ENCODE measurements at places on chromosomes 11 and 22. TPM values are rescaled to one million over a fixed set of nuclear protein-coding genes. Genes with fewer than 3 reads are reported as not detected.

NPAS4 gene
- total RNA-seq, result not detected

KCNJ1 gene
- not detected for total RNA-seq

NELL1 gene
- total RNA-seq, result not detected

C11orf86 gene
- not detected for total RNA-seq

DNA sequence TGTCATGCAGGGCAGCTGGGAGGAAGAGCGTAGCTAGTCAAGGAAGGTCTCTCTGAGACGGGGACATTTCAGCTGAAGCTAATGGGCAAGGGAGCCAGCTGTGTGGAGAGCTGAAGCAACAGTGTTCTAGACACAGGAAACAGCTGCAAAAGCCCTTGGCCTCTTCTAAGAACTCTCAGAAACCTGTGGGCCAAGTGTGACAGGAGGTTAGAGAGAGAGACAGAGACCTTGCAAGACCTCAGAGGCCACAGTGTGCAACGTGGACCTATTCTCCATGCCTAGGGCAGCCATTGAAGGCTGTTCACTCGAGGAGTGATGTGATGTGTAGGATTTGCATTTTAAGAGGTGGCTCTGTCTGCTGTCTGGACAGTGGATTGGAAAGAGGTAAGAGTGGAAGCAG, 48.7 kb upstream of the TNRC6B start:
- DNase-seq, result no peak

DNA sequence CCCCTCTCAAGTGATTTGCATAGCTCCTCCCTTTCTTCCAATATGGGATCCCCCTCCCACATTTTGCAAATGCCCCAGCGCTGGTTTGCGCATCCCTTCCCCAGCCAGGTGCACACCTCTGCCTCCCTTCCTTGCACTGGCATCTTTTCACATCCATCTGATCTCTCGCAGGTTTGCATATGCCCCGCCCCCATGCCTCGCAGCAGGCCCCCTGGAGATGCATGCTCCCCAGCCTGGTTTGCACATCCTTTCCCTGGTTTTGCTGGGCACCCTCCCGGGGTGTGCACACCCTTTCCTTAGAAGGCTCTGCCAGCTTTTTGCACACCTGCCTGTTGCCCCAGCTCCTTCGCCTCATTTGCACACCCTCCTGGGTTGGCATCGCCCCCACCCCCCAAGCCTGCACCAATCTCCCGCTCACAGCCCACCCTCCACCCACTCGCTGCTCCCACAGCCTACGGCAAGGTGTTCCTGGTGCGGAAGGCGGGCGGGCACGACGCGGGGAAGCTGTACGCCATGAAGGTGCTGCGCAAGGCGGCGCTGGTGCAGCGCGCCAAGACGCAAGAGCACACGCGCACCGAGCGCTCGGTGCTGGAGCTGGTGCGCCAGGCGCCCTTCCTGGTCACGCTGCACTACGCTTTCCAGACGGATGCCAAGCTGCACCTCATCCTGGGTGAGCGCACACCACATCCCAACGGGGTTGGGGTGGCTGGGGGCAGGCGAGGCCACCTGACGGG, 917 bp downstream of the RPS6KA4 start:
- no peak for DNase-seq

- no peak for DNase-seq
Measured at GRCh38 chr11:117978991-117979390, 7.2 kb upstream of the IL10RA start.

GRCh38 chr22:30806391-30806861, 111.8 kb downstream of the OSBP2 start:
- peak; percentile 85 for DNase-seq

- no peak for DNase-seq
Measured at GRCh38 chr11:106581399-106581798, 436.9 kb downstream of the GUCY1A2 start.

DNA sequence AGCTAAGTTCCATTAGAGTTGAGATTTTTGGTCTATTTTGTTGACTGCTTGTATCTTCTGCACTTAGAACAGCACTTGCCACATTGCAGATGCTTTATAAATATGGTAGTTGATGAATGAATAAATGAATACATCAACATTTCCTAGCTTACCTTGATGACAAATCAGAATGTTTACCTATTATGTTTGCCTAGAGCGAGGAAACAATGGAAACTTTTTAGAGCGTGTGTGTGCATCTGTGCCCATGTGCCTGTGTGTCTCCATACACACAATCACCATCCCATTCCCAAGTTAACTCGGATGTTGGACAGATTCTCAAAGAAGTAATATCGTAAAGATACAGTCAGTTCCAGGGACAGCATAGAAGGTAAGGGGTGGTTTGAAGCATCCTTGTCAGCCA, 139.1 kb downstream of the DBX1 start:
- peak; percentile 81 for DNase-seq

DNA sequence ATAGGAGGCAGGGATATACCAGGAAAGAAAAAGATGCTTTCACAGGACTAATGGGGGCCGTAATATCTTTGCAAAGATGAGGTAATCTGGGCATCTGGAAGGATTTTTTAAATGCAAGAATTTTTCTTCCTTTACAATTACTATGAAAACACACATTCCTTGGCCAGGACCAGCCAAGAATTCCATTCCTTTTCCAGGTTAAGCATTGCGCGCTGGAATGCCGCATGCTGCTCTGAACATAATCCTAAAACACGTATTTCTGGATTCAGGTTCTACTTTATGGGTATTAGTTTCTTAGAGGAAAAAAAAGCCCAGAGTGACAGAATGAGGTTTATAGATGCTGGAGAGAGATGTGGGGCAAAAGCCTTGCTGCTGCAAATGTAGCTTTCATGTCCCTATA, 99.4 kb upstream of the SORL1-AS1 start:
- DNase-seq, result no peak

GRCh38 chr11:721247-721740, 15.3 kb downstream of the EPS8L2 start:
- DNase-seq, result no peak

- DNase-seq, result no peak
Measured at GRCh38 chr11:30424844-30425243, 101.9 kb downstream of the ARL14EP start.

DNA sequence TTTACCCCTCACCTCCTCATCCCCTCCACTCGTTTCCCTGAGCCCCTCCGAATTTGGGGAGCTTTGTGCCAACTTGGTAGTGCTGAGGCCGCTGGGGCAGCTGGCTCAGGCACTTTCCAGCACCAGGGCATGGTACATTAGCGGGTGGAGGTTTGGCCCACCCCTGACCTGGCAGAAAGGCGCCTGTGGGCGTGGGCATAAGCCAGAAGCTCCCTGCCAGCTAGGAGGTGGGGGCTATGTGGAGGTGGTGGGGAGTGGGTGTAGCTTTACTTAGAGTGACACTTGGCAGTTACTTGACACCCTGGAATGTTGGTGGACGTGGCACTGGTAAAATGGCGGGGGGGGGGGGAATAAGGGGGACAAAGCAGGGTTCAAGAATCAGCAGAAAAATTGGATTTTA, 10.3 kb upstream of the IGF2 start:
- no peak for DNase-seq

- peak; percentile 54 for DNase-seq
Measured at GRCh38 chr11:613369-613968, 2.3 kb downstream of the IRF7 start.

GRCh38 chr22:19039448-19039780, 82.8 kb downstream of the DGCR2 start:
- DNase-seq, result no peak

DNA sequence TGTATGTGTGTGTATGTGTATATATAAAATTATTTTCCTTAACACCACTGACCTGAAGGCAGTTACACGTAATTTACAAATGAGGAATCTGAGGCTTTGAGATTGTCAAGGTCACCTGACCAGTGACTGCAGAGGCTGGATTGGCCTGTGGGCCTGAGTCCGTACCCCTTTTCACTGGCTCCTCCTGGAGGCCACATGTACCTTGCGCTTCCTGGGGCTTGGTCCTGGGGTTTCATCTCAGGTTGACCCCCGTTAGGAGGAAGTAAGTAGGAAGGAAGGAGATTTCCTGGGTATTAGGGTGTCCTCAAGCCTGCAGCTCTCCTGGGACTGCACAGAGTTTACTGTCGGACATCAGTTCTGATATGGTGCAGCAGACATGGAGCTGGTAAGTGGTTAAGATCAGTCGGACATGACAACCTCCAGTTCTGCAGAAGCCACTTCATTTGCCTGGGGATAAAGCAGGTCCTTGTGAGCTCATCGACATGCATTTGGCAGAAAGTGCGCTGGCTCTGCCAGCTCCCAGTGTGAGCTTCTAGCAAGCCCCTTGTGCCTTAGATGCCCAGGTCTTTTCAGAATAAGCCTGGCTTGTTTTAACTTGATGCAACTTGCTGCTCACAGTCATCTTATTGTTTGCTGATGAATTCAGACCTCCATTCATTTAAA, 36.6 kb downstream of the ST3GAL4 start:
- DNase-seq, result peak; percentile 91

- DNase-seq, result no peak
Measured at GRCh38 chr11:214083-214482, 6.6 kb downstream of the RIC8A start.
